ENCODE measurements at places on chromosomes 3 and 15.

GRCh38 chr15:72536506-72536905, 62.4 kb downstream of the ARIH1 start:
- DNase-seq = no peak

- DNase-seq = no peak
Measured at GRCh38 chr3:127746400-127747057, 73.8 kb downstream of the ABTB1 start.

GRCh38 chr3:50122661-50123391, 32.3 kb upstream of the SEMA3F start:
- DNase-seq = no peak

DNA sequence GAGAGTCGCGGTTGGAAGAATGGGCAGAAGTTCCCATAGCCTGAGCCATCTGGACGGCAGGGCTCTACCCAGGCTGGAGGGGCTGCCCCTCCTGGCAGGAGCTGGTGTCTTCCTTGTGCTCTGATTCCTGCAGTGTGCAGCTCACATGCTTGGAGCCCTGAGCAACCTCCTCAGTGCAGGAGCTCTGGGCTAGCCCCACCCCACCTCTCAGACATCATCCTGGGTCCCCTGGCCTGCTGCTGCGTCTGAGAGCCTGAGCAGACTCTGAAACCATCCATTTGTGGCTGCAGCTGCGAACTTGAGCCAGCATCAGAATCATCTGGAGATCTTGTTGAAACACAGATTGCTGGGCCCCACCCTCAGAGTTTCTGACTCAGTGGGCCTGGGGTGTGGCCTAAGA, 42.8 kb downstream of the POMGNT2 start:
- DNase-seq = no peak

DNA sequence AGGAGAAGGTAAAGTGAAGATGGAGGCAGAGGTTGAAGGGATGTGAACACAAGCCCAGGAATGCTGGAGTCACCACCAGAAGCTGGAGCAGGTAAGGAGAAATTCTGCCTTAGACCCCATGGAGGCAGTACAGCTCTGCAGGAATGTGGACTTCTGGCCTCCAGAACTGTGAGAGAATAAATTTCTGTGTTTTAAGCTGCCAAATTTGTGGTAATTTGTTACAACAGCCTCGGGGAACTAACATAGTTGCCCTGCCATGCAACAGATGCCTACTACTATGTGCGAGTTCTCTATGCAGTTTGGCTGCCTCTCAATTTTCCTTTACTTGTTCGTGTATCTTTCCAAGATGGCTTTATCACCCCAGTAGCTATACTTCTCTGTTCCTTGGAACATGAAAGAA, 394.1 kb downstream of the TUSC7 start:
- no peak for DNase-seq

DNA sequence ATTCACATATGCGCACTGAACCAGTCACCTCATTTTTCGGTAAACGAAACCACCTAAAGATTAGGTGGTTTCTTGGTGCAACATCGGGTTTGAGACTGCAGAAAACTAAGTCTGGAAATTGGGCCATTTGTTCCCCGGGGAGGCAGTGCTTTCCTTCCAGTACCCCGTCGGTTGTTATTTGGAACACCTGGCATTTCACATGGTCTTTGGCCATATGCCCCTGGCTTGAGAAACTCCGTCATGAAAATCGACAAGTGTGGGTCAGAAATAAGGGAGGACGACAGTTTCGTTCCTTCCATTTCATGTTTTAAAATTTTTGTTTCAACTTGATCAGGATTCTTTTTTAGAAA, 544 bp upstream of the GATM start:
- no peak for DNase-seq
